Activated T-helper 9 cell treated with anti-CD3 and anti-CD28 coated beads, Interleukin-2, amount 50 U/mL, for 16 hours (primary cell): ENCODE measurements at places on chromosomes 2 and 18.

DNA sequence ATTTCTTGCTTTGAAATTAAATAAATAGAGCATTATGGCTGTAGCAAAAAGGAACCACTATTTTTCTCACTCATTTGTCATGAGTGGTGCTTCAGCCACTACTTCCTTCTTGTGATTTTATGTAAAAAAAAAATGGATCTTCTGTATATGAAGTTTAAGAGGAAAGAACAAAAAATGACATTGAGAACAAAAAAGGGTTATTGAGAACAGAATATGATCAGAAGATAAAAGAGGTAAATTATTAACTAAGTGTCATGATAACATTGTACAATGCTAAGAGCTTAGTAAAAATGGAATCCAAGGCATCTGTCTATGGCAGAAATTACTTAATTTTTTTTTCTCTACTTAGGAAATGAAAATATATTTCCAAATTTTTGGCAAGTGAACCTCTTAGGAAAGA is 103.5 kb downstream of the PKP4 start:
- no peak for DNase-seq

DNA sequence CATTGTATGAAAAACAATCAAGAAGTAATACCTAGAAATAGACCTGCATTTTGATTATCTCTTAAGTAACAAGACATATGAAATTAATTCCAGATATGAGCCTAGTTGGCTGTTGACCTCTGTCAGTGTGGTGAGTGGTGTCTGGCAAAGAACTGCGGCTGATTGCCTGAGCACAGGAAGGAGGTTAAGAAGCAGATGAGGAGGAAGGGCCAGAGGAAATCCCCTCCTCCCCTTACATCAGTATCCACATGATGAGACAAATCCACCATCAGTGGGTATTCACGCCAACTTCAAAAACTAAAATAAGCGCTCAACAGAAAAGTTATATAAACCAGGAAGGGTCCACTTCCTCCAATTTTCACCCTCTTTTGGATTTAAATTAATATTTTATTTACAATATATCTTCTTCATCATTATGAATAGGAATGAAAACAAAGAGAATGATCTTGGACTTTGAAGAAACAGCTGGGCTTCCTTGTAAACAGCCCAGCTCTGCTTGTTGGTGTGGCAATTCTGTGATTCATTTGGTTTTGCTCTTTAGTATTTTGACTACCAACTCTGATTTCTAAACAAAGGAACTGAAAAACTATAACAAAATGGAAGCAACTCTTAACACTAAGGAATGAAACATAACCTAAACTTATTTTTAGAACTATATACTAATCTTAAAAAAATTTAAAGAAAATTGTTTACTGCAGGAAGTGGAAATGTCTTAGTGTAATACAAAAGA is 27.3 kb downstream of the RFTN2 start:
- no peak for DNase-seq

DNA sequence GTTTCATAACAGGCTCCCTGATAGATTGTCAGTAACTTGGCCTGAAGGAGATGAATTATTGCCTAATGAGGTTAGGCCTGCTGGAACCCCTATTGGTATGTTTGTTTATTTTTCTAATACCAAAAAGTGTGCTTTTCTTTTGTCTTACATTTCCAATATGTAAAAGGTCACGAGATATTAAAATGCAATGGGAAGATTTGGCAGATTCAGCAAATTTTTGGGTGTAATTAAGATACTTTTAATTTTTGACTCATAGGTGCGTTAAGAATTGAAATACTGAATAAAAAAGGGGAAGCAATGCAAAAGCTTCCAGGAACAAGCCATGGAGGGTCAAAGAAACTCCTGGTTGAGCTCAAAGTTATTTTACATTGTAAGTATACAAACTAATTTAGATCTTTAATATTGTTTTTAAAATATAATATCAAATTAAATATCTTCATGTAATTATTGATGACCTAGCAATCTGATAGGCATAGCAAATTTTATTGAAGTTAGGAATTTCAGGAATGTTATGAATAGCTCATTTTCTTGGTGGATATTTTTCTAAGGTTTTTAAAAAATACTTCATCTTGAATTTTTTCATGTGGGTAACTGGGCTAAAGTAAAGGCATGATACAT is 52.1 kb downstream of the SMCHD1 start:
- DNase-seq: no peak

GRCh38 chr2:112626604-112627059 is 19.1 kb upstream of the SLC20A1 start:
- DNase-seq: peak; percentile 43

DNA sequence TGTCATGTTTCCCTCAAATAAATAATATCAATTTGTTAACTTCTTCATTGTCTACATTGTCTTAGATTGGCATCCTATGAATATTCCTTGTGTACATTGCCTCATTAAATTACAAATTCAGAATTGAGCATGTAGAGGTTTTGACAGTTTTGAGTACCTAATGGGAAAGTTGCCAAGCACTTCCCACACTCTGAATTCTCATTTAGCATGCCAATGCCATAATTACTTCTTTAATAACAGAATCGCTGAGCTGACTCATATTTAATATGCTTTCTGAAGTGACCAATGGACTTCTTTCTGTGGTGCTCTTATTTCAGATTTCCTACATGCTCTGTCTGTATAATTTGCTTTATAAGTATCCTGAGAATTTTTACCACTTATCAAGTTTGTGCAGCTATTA is 114.4 kb upstream of the NOL4 start:
- no peak for DNase-seq

- DNase-seq: no peak
Observed at GRCh38 chr2:213220967-213221603, 63.2 kb upstream of the SPAG16 start.

DNA sequence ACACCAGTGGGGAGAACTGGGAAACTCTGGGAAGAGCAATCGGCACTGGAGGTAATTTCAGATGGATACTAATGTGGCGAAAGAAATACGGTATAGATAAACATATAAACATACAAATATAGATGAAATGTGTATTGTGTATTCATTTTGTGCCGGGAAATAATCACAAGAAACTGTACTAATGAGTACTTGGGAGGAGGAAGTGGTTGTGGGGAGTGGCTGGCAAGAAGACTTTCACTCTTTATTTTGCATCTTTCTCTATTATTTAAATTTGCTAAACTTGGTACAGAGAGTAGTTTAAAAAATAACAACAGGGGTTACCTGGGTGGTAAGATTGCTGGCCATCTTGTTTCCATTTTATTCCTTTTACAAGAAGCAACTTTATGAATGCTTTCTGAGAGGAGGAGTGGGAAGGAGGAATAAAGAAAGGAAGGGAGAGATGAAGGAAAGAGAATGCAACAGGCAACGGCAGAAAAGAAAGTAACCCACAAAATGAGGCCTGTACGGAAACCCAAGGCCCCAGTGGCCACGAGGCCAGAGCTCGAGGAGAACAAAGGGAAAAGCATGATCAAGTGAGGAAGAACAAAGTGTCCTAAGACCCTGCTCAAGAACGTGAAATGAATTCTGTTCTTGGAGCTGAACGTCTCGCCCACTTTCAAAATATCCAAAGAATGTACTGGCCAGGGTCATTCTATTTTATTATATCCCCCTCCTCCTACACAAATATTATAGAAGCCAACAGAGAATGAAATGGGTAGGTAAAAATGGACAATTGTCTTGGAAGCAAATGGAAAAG is 45.2 kb downstream of the FAM178B start:
- DNase-seq: no peak

DNA sequence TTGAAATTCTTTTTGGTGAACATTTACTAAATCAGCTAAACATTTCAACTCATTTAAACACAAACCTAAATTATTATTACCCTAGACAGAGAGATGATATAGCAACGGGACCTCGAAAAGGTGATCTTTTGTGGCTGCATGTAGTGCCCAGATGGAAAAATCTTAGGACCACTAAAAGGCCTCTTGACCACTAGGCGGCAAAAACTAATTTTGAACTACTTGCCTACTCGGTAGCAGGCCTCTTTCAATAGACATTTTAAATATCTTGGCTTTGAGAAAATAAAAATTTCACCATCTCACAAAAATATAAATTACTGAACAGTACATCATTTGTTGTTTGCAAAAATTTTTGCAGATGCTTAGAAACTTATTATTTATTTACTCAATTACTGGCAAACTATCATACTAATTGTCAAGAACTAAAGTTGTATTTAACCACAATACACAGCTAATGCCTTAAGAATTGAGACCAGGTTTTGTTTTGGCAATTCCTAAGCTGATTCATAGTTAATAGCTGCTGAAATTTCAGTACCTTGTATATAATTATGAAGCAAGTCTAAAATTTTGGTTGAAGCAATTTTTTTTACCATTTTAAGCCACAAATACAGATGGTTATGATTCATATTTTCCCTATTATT is 9.4 kb downstream of the COL3A1 start:
- DNase-seq: no peak

GRCh38 chr2:165766326-165766927 is 27.6 kb downstream of the GALNT3 start:
- no peak for DNase-seq

DNA sequence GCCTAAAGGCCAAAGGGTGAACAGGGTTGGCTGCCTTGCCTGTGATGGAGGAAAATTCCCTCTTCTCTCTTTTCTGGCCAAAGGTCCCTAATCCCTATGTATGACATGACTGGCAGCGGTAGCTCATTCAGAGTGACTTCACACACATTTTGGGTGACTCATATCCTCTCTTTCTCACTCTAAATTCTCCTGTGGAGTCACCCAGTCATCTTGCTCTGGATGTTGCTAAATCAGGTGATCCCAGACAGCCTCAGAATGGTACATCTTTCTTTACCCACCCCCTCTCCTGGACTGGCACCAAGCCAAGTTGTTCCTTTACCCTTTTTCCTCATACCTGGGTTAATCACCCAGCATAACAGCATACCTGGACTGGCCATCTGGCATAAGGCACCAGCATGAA is 77.2 kb downstream of the NEURL3 start:
- no peak for DNase-seq

DNA sequence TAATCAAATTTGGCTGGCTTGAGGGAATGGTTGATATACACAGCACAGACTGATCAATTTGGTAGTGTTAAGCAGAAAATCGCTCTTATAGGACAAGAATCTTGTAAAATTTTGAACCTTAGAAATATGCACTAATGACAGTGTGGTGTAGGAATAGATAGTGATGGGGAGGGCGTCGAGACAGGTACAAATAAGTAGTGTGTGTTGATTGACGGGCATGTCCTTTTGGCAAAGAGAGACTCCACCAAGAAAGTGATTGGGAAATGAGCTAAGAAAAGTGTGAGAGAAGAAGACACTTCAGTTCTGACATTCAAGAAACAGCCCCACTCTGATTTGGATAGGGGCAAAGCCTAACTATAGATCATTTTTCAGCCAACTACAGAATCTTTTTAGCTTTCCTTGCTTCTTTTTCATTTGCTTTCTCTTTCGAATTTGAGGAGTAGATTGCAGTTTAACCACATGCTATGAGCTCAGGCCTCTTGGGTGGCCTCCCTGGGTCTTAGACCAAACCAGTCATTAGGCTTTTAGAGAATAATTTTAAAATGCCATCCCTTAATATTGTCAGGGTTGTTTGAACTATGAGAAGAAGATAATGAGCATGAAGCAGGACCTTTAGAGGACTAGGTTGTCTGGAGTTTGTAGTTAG is 127.1 kb downstream of the CERS6 start:
- DNase-seq: no peak

- DNase-seq: peak; percentile 6
Observed at GRCh38 chr2:216023055-216023648, 9.8 kb upstream of the MREG start.

DNA sequence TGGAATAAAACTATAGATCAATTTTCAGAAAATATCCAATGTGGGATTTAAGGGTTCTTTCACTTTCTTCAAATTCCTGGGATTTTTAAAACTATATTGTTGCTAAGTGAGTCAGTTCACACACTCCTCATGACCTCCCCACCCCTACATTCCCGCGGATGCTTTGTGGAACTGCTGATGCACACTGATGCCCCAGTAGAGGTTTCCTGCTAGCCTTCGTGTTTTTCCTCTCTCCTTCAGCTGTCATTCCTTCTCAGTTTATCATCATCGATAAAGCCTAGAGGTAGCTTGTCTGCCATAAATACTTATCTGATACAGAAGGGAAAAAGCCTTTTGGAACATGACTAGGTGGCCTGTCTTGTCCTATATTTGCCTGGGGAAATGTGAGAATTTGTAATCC is 67.4 kb upstream of the GALNT5 start:
- DNase-seq: no peak

GRCh38 chr2:54531558-54531957 is 75.4 kb downstream of the SPTBN1 start:
- DNase-seq: no peak

DNA sequence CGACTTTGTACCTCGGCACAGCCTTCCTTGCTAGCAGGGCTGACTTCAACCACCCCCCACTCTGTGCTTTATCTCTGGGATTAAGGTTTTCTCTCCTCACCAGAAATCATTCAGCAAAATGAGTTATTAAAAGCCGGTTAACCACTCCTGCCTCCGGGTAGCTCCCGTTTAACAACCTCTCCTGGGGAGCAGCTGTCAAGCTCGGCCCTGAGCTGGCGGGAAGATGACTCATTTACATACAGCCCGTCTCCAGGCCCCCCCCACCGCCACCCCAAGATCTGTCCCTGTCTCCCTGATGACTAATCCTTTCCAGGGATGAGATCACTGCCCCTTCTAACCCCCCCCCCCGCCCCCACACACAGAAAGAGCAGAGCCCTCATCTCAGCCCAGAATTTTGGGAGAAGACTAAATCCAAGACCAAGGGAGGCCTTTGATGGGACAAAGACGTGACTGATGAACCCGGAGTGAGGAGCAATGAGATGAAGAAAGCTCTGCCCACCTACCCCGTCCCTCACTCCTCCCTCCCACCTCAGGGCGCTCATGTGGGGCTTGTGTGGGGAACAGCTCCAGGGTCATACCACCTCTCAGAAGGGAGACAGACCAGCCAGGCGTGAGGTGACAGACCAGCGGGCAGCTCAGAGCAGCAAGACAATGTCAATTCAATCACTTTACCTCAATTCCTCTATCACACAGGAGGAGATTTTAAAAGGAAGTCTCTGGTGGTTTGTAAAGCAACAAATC is 131.4 kb downstream of the MSH2 start:
- no peak for DNase-seq

- no peak for DNase-seq
Observed at GRCh38 chr2:240066489-240066888, 13.2 kb upstream of the OR6B3 start.

GRCh38 chr18:48333563-48333962 is 75.6 kb downstream of the ZBTB7C start:
- DNase-seq: no peak

- no peak for DNase-seq
Observed at GRCh38 chr18:51127664-51128063, 69.8 kb downstream of the MEX3C start.

- DNase-seq: no peak
Observed at GRCh38 chr2:15750433-15750814, 158.8 kb downstream of the DDX1 start.

GRCh38 chr2:127415593-127416505 is 2.4 kb upstream of the PROC start:
- peak; percentile 73 for DNase-seq

- DNase-seq: no peak
Observed at GRCh38 chr18:43170586-43170985, 55.1 kb upstream of the RIT2 start.

- DNase-seq: no peak
Observed at GRCh38 chr2:53265544-53266299, 501.9 kb upstream of the CHAC2 start.
